Activated CD4-positive, alpha-beta T cell treated with anti-CD3 and anti-CD28 coated beads for 36 hours (primary cell): ENCODE measurements at places on chromosomes 7 and 10.

DNA sequence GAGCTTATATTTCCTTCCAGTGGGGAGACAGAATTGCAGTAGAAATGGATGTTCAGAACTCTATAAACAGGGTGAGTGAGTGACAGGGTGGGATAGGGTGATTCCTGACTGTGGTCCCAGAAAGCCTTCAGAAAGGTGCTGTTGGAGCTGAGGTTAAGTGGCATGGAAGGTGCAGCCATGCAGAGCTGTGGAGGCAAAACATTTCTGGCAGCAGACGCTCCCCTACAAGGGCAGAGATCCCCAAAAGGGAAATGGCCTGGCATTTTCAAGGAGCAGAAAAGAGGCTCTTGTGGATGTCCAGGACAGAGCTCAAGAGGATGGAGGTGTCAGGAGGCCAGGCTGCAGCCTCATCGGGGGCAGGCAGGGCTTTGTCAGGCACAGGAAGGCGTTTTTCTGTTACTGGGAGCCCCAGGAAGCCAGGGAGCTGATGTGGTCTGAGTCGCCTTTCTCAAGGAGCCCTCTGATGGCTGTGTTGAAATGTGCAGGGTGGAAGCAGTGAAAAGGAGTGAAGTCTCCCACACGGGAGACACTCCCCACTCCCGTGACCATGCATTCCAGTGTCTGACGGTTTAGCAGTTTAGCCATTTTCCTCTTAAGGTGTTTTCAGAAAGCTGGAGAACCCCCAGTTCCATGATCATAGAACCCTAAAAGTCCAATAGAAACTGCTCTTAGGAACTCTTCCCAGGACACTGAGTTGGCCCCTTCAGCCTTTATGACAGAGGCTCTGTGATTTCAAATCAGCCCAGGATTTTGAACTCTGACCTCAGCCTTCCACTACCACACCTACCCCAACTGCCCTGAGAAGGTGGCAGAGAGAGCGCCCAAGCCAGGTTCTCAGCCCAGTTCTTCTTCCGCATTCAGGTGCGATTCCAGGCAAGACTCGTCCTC, 96.2 kb downstream of the C10orf105 start:
- no peak for DNase-seq

GRCh38 chr7:27965650-27966049, 214.9 kb downstream of the JAZF1 start:
- no peak for DNase-seq

DNA sequence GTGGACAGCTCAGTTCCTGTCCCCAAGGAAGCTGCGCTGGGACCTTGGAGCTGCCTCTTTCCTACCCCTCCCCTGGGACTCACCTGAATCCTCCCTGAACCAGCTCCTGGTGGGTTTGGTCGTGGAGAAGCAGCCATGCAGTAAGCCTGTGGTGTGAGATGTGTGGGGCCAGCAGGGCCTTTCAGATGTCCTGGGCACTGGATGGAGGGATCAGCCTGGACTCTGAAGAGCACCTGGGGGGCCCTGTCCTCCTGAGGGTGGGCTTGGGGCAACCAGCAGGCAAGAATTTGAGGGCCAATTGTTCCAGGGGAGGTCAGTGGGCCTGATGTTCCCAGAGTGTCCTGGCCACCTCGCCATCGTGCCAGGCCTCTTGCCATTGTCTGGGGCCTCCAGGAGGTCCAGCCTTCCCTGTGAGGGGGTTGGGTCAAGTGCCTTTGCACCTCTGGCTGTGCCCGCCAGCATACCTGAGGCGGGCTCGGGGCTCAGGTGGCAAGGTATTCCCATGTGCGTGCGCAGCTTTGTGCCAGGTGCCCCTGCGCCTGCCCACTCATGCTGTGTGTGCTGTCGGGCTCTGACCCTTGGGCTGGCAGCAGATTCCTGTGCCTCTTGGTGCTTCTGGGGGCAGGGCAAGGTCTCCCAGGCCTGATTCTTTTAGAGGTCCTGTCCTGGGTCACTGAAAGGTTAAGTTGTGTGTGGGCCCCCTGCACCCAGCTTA, 7.3 kb downstream of the TRIM8 start:
- DNase-seq = no peak

GRCh38 chr7:43639858-43640491, 57.1 kb downstream of the STK17A start:
- no peak for DNase-seq

DNA sequence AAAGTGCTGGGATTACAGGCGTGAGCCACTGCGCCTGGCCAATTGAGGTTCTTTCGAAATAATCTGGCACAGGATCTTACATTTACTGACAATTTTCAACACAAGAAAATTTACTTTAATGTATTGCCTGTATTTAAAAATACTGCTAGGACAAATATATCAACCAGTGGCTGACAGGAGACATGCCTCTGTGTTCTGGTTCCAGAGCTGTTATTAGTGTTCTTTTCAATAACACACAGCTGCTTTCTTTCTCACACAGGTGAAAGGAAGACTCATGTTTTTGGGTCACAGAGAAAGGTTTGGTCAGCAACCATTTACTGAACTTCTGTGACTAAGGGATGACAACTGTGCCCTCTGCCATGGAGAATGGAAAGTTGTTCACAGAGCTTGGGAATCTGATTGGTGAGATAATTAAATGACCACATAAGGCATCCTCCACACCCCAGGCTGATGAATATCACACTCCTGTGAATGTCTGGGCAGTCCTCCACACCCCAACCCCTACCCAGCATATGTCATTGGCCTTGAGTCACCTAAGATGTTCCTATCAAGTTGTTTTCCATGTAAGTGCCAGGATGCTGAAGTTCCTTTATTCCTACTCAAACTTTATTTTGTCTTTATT, 180.1 kb downstream of the RAPGEF5 start:
- DNase-seq = no peak

DNA sequence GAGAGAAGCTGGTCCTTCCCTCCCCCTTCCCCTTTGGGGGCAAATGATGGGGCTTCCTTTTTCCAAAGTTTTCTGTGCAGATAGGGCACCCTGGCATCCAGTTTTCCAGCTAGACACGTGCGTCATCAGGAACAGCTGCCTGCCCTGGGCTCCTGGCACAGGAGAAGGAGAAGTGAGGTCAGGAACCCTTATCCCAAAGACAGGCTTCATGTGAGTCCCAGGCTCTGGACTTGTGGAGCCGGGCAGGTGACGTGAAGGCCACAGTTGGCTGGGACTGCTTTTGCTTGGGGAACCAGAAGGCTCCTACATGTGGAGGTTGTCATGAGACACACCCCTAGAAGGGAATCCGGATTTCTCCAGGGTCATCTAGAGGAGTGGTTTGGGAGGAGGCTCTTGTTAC, 66.5 kb downstream of the RBM20 start:
- DNase-seq = no peak

DNA sequence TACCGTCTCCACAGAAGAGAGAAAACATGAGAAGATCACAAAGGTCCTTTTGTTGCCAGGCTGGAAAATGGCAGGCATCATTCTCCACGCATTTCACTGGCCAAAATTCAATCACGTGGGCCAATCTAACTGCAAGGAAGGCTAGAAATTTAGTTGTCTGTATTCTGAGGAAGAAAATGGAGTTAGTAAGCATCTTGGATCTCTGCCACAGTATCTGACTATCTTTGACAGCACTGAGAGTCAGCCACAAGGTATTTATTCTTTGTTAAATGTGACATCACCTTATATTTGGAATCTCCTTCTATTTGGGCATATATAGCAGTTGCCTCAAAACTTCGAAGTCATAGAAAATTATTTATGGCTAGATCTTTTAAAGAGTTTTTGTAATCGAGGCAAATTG, 213.9 kb downstream of the NSUN6 start:
- DNase-seq = no peak

GRCh38 chr7:5704534-5704922, 76.9 kb downstream of the RNF216 start:
- peak; percentile 86 for DNase-seq

DNA sequence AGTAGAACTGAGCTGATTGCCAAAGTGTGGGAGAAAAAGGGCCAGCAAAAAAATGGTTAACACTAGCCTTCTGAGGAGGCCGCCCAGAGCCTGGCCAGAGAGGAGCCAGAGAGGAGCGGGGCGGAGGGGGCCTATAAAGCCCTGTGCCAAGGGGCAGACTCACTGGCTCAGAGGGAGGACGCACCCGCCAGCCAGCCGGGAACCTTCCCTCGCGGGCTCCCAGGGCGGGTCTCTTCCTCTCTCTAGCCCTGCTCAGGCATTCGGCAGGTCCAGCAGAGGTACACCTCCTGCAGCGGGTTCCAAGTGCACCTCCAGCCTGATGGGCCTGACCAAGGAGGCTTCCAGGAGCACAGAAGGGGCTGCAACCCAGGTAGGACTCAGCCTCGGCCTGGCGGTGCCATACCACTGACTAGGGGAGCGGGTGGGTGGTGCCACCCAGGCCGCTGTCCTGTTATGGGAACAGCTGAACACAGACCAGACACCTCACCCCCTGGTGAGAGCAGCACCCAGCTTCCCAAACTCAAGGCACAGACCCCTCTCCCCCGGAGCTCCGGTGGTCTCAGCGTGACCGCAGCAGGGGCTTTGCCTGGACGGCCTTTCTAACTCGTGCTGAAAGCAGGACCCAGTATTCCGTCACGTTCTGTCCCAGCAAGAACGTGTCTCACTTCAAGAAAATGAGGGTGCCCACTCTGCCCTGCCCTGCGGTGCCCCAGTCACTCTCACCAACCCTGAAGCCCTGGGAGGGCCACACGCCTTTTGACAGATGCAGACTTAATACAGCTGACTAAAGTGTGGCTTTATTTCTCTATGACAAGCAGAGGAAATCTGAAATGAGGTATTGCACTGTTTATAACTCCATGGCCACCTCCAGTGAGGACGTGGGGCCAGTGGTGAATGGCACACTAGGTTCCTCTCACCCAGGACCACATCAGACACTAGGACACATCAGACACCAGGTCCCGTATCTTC, at the start of gene GPER1:
Gene GPER1 (plus strand): TSS at position 162 of the 969 bp plus-strand sequence. CDS start 3,616 bp downstream, outside the sequence.
- DNase-seq = no peak

DNA sequence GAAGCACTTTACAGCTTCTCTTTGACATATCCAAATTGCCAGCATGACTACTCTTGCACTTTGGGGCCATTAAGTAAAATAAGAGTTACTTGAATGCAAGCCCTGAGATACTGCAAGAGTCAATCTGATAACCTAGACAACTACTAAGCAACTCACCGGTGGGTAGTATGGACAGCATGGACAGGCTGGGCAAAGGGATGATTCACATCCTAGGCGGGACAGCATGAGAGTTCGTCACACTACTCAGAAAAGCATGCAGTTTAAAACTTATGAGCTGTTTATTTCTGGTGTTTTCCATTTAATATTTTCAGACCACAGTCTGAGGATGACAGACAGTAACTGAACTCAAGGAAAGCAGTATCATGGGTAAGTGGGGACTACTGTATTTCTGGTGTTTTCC, 84.0 kb downstream of the ORC5 start:
- no peak for DNase-seq

DNA sequence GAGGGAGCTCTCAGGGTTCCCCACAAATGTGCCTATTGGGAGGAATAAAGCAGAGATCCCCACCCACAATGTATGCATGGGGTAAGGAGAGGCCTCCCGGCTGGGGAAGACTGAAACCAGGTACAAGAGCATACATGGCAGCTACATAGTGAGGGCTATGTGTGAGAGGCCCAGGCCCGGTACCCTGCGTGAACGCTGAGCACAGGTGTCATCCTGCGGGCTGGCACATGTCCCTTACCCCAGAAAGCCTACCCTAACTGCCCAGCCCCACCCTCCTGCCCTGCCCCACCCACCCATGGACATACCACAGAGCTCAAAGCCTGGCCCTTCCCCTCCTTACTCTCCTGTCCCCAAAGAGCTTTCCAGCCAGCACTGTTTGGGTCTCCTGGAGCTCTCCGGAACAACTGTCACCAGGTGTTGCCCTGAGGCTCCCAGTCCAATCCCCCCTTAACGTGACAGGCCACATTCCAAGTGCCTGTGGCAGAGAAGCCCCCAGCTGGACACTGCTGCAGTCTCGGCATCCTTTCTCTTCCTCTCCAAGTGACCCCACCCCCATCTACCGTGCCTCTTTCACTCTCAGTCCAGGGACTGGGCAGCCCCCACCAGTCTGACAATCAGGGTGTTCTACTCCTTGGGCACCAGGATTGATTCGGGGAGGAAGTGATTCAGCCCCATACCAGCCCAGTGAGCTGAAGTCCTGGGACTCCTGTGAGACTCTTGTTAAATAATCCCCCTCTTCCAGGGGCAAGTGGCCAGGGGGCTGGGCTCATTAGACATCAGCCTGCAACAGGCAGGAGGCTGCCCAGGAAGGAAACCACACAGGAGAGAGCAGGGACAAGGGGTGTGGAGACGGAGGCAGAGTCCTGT, 19.6 kb downstream of the GRID1 start:
- no peak for DNase-seq

GRCh38 chr10:70540789-70541360, 61.7 kb downstream of the PRF1 start:
- DNase-seq = no peak

GRCh38 chr10:47237316-47238260, 62.4 kb upstream of the GDF10 start:
- no peak for DNase-seq

GRCh38 chr10:123100030-123100762, 35.6 kb upstream of the HMX3 start:
- DNase-seq = no peak

DNA sequence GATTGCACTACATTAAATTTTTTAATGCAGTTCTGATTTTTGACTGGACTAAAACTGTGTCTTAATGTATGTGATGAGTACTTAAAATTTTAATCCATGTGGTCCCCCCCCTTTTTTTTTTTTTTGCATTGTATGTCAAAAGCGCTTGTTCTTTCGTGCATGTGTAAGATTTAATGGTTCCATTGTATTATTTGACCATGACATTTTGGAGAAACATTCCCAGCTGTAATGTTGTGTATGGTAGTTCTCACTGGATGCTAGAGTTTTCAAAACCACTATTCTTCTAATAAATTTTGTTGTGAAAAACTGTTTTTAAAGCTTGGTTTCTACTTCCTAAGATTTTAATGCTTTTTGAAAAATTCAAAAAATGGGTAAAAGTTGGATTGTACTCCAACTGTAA, 132.0 kb downstream of the LCOR start:
- DNase-seq = no peak

GRCh38 chr7:55515569-55516279, 56.6 kb downstream of the VOPP1 start:
- DNase-seq = peak; percentile 50

DNA sequence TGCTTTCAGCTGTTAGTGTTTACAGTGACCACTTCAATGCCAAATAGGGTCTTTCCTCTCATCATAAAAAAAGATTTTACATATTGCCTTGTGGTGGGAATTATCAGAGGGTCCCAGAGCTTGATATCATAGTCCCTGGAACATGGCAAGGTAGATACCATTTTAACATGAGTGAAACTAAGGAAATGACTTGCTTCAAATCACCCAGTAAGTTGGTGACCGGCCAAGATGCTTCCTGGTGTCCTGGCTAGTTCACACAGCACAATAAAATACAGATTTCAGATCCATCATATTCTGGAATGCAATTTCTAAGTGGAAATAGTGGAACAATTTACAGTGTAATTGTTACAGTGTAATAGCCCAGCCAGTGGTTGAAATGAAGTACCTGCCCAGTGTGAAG, 36.6 kb downstream of the CNNM1 start:
- DNase-seq = no peak
